GM20000 (cell line): ENCODE measurements at places on chromosomes 3 and 15.

DNA sequence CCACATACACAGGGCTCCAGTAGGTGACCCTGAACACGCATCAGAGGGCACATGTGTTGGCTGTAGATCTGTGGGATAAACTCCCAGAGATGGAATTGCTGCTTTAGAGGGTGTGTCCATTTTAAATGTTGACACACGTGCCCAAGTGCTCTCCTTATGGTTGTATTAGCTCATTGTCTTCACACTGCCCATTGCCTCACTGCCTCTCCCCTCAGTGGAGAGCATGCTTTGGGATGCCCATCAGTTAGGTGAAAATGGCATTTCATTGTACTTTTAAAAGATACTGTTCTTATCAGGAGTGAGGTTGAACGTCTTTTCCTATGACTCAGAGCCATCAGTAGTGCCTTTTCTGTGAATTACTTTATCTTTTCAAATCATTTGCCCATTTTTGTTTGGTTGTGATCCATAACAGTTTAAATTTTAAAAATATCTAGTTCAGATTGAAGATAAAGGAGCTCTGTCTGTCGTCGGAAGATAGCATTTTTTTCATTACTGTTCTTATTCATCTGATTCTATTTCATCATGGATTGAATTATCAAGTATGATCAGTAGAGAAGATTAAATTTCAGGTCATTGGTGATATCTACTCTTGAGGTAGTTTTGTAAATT, 120.7 kb downstream of the CHDH start:
- no peak for DNase-seq

DNA sequence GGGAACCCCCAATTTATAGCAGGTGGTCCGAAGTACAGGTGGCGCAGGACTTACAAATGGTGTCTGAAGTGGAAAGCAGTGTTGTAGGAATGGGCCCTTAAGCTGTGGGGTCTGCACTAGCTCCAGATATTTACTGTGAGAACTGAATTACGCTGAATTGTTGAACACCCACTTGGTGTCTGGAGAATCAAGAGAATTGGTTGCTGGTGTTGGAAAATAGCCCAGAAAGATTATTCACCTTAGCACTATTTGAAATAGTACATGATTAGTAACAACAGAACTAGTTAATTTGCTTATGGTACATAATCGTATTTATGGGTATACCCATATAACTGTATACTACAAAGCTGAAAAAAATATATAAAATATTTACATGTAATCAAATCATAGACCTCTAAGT, 64.8 kb downstream of the ADAM10 start:
- DNase-seq, result no peak

GRCh38 chr3:27716309-27716708, 5.8 kb downstream of the EOMES start:
- DNase-seq, result no peak

GRCh38 chr3:94525043-94525442, 462.2 kb downstream of the NSUN3 start:
- no peak for DNase-seq

- DNase-seq, result no peak
These were observed 530.8 kb downstream of the DIPK2A start for GRCh38 chr3:144502402-144502801.
